RPMI8226 (cell line): ENCODE measurements at places on chromosomes 2 and 18.

DNA sequence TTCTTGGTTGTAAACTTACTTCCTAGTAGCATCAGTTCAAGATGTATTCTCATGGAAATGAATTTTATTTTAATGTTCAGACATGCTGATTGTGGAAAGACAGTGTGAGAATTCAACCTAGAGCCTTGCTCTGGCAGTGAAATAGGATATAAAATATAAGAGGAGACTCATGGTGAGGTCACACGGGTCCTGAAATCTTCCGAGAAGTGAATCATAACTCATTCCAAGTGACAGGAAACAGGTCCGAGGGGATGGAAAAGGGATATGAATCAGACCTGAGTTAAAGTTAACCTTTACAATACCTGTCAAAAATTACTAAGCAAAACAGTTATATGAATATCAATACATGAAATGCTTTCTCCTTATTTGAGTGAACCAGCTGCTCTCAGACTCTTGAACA lies 185.2 kb upstream of the LRRTM1 start:
- DNase-seq, result no peak

DNA sequence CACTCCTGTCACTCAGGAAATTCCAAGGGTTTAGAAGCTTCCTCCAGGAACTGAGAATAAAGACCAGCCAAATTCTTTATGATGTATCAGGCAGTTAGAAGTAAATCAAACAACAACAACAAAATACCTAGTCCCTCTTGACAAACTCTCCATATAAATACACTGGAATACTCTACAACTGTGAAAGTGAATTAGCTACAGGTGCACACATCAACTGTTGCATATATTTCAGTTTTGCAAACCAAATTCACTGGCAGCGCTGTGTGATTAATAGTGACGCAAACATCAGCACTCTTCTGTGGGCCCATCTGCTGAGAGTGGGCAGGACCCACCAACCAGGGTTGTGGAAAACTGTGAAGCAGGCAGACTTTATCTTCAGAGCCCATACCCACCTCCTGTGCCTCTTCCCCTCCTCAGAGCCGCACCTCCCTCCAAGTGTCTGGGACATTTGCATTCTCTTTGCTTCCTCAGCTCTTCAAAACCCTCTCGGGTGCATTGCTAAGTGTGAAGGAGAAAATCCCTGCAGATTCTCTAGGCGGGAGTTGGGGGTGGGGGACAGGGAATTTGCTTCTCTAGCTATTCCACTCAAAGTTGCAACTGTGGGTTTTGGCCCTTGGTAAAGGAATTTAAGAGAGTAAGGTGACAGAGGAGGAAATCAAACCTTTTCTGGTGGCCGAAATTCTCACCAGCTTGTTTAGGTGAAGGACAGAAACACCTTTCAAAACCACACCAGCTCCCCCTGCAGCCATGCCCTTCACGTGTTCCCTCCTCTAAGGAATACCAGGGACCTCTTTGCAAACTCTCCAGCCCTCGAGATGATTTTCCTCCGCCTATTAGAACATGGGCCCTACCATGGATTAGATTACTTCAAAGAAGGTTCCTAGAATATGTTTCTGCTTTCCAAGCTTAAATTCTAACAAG lies 119.3 kb downstream of the MRO start:
- peak; percentile 19 for DNase-seq

GRCh38 chr2:60365556-60365955 lies 187.9 kb downstream of the BCL11A start:
- no peak for DNase-seq

DNA sequence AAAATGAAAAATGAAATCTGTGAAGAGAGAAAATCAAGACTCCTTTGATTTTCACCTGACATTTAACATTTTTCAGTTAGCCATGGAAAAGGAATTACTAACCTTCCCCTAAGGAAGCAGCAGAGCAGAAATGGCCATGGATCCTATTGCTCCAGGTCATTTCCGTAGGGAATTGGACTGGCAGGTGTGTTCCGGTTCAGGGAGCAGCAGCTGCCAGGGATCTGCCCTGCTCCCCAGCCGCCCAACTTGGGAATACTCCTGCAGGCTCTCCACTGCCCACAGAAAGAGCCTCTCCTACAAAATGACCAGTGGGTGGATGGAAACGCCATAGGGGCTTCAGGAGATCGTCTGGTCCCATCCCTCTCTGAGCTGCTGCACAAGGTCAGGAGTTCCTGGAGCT lies 86.0 kb upstream of the MAPK4 start:
- no peak for DNase-seq

DNA sequence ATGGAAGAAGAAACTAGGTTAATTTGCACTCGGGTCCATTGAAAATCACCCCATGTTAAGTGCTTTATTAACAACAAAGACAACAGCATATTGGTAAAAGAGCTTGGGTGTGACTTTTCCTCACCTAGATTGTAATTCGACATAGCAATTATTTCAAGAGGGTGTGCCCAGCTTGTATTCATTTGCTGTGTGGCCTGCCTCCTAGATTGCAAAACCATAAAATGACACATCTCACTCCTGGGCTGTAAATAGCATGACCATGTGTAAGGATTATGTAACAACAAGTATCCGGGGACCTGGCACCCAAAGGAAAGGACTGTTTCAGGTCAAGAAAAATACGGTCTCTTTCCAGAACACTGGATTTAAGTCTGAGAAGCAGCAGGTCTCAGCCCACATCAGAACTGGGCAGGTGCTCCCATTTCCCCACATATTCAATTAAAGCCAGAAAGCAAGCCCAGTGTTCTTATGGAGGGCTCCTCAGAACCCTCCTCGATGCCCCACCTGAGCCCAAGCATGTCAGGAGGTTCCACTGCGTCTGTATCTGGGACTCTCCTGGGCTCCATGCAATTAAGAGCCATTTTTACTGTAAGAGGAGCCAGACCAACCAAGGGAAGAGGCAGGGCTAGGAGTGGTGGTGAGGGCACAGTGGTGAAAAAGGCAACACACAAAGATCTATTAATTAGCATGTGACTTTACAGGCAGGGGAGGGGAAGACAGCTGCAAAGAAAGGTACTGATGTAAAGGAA lies 39.2 kb downstream of the MREG start:
- no peak for DNase-seq

DNA sequence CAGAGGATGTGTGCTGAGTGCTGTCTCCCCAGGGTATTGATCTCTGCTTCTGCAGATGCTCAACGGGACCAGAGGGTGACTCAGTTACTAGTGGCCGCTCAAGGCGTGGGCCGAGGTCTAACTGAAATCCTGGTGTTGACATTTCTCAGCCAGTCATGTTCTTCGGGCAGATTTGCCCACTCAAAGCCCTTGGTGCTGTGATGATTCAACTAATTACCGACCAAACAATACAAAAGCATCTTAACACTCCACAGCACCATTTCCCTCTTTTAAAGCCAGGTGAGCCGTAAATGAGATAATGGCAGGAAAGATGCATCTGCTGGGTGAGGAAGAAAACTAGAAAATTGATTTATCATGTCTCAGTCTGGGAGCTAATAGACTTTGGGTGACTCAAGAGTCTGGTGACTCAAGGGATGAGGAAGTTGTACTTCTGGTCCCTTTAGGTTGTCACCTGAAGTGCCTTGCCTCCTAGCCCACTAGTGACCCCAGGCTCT lies 32.7 kb upstream of the PRLH start:
- DNase-seq, result no peak

GRCh38 chr2:46825939-46826568 lies 89.6 kb downstream of the MCFD2 start:
- no peak for DNase-seq

DNA sequence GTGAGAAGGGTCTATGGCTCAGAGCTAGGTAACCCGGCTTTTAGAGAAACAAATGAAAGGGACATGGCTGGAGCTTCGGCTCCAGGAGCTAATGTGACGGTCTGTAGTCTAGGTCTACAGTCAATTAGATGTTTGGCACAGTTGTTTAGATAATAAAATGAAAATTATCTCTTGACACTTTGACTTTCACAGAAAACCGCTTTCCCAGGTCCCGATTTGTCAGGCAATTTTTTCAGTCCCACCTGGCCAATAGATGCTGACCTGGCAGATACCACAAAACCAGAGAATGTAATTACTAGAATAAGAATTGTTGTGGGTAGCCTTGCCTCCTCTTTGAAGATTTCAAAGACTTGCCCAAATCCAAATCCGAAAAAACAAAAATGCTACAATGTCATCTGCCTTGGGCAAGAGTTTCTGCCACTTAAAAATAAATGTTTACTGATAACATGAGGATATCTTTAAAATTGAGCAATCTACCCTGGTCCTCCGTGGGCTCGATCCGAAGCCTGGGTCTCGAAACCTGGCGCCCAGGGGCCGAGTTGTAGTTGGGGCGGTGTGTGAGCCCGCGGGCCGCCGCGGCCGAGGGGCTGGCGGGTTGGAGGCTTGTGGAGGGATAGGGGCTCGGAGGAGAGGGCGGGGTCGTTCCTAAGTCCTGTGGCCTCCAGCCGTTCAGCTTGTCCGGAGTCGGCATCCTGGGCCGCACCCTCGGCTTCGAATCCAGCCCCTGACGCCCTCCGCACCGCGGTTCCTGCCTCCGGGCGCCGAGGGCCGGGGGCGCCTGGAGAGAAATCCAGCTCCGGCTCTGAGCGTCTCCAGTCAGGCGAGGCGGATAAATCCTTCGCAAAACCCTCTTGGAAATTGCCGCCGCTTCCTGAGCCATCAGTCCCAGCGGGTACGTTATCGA lies 2.3 kb downstream of the EMX1 start:
- no peak for DNase-seq

- DNase-seq, result no peak
Measured at GRCh38 chr18:69683176-69683575, 264.5 kb downstream of the CD226 start.

DNA sequence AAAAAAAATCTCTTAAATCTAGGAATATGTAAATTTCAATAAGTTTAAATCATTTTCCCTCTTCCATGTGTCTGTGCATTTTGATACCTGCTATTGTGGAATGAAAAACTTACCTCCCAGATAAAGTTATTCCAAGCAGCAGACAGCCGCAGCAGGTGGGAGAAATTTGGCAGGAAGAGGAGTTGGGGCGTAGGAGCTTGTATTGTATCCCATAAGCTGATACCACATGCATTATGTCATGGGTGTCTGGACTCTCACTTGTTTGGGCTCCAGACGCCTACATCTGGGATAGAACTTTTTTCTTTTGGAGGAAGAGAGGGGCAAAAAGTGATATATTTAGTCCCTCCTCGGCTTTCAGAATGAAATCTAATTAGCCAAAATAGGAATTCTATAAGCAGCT lies 59.3 kb upstream of the TCF4 start:
- no peak for DNase-seq

DNA sequence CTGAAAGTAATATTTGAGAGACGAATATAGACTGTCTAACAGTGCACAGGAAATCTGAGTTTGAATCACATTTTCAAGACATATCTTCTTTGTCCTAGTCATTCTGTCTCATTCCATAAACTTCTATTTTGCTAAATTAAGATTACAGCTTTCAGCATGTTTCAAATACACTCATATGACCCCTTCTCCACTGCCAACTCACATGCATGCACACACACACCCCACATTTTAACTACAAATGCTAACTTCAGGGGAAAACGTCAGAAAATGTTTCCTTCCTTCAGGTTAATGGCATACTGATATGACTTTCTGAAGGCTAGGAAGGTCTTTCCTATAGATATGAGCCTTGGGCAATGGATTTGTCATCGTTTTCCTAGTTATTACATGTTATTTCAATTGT lies 373.7 kb downstream of the RBM43 start:
- no peak for DNase-seq

- DNase-seq, result peak; percentile 43
Measured at GRCh38 chr18:59783138-59783537, 85.9 kb upstream of the CCBE1 start.

DNA sequence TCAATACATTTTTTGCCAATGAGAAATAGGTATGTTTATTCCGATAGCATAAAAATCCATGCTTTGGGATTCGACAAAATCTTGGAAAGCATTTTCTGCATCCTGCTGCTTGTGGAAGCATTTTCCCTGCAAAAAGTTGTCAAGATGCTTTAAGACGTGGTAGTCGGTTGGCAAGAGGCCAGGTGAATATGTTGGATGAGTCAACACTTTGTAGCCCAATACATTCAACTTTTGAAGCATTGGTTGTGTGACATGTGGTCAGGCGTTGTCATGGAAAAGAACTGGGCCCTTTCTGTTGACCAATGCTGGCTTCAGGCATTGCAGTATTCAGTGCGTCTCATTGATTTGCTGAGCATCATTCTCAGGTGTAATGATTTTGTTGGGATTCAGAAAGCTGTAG lies 764.5 kb downstream of the TRIB2 start:
- DNase-seq, result no peak

- DNase-seq, result no peak
Measured at GRCh38 chr18:13915995-13916431, 677 bp upstream of the MC2R start.

- DNase-seq, result no peak
Measured at GRCh38 chr2:118639371-118639770, 208.1 kb downstream of the EN1 start.

DNA sequence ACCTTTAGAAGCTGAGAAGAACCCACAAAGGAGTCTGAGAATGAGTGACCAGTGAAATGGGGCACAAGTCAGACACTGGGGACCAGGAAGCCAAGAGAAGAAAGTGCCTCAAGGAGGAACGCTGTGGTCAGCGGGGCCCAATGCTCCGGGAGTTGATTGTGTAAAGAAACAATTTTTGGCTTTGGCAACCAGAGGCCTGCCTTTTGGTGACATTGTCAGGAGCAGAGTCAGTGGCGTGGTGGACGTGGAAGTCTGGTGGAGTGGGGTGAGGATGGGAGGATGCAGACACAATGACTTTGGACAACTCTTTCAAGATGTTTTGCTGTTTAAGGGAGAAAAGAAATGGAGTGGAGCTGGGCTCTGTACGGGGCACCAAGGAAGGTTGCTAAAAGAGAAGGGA lies 100.2 kb upstream of the SEC11C start:
- no peak for DNase-seq

DNA sequence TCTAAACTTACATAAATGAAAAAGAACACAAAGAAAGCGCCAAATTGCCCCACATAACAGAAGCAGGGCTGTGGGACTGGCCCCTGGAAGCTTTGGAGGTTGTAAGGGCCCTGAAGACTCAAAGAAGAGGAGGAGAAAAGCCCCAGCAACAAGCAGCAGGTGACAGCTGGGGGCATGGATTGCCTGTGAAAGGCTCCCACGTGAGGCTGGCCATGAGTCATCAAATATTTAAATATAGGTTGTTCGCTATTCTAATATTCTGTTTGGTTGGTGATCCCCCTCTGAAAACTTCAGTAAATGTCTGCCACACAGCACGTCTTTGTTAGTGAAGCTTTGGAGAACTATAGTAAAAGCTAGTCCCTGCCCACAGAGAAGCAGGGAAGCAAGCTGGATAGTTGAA lies 132.4 kb downstream of the MREG start:
- peak; percentile 59 for DNase-seq
